ENCODE measurements at places on chromosomes 4 and X.

DNA sequence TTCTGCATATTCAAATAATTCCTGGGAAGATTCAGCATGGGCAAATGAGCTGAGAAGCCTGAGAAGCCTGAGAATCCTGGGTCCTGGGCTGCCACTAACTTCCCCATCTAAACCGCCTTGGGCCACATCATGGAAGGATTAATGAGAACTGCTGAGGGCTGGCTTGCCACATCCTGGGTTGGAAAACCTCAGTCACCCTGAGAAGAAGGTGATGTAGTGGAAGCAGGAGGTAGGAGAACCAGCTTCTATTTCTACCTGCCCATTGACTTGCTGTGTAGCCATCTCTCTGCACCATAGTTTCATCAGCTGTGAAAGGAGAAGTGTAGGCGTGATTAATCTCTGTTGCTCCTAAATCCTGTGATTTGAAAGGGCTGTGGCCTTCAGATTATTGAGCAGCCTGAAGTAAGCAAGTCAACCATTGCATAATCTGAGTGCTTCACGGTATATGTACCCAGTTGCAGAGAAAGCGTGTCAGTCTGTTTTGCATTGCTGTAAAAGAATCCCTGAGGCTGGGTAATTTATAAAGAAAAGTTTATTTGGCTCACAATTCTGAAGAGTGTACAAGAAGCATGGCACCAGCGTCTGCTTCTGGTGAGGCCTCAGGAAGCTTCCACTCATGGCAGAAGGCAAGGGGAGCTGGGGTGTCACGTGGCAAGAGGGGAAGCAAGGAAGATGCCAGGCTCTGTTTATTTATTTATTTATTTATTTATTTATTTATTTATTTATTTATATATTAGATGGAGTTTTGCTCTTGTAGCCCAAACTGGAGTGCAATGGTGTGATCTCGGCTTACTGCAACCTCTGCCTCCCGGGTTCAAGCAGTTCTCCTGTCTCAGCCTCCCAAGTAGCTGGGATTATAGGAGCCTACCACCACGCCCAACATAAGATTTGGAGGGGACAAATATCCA, 140.9 kb upstream of the ATP6AP2 start:
- DNase-seq: no peak

- DNase-seq: no peak
Observed at GRCh38 chr4:94722748-94723147, 35.0 kb upstream of the BMPR1B start.

GRCh38 chr4:10080589-10081217, 35.9 kb downstream of the WDR1 start:
- DNase-seq: no peak

DNA sequence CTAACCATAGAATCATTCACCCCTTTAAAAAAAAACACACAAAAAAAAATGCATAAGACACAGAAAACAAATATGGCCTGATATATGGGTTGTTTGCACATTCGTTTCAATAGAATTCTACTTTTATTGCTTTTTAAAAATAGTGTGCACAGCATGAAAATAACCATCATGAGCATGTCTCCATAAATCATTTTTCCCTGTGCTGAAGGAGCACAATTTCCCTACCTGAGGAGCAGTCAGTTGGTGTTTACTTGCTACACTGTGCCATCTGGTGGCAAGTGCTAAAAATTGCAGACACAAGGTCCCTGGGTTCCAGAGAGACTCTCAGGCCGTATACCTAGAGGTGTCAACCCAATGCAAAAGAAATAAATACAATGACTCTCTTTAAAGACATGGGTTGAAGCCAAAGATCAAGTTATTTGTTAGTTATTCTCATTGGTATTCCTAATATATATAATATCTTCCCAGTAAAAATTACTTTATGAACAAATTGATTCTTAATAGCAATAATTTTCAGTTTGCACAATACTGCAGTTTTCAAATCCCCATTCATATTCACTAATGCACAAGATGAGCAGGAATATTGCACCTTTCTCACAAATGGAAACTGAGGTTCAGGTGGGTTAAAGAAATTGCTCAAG, 551.4 kb downstream of the IQCM start:
- DNase-seq: no peak

DNA sequence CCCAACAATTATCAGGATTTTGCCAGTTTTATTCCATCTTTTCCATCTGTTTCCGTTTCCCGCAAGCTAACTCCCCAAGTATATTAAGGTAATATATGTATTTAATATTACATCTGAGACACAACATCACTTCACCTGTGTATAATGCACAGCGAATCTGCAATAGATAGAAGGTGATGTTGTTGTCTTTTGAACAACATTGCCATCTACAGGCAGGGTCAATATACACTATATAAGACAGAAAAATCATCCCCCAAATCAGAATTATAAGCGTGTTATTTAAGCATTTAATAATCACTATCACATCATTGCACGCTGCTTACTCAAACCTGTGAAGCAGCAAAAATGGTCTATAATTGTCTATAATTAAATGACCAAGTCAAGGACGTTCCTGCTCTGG, 1115.5 kb downstream of the NLGN4X start:
- no peak for DNase-seq

DNA sequence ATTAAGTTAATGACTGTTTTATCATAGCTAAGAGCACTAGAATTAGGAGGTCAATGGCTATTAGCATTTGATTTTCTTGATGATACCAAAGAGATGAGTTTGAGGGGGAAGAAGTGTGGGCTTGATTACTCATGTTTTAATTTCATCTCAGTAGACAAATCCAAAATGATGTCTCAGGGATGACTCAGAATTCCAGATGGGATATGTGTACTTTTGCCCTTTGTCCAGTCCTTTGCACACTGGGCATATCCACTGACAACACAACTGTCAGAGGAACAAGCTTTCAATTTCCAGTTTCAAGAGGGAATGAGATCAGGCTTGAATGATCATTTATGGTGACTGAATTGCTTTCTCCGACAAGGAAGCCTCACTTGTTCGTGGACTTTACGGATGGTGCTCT, 325.3 kb upstream of the FTHL17 start:
- no peak for DNase-seq

- peak; percentile 51 for DNase-seq
Observed at GRCh38 chrX:71181910-71182799, 37.5 kb downstream of the NLGN3 start.

DNA sequence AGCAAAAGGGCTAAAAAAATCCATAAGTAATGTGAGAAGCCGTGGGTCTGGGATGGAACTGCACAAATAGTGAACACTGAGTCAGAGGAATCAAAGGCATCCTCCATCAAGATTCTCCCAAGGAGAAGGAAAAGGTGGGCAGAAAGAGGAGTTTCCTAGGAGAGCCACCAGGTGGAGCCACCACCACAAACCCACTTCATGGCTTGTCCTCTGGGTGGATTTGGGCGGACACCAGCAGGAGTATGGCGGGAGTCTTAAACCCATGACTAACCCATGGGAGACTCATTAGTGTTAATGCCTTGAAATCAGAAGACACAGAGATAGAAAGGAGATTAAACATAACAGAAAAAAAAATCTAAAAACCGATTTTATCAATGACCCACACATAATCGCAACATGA, 147.7 kb downstream of the SH3KBP1 start:
- DNase-seq: no peak

DNA sequence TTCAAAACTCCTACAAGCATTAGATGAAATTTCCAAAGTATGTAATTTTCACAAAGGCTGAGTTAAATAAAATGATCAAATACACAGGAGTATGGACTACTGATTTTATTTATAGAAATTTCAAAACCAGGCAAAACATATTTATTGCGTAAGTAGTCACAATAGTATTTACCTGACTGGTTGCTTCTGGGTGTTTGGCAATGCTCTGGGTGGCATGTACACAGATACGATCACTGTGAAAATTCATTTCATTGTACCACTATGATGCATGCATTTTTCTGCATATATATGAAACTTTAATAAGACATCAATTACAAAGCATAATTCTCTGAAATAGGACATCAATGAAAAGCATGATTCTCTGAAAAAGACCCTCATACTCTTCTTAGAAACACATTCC, 384.2 kb downstream of the TLL1 start:
- no peak for DNase-seq

GRCh38 chr4:182564724-182565369, 321.6 kb downstream of the TENM3 start:
- DNase-seq: no peak

DNA sequence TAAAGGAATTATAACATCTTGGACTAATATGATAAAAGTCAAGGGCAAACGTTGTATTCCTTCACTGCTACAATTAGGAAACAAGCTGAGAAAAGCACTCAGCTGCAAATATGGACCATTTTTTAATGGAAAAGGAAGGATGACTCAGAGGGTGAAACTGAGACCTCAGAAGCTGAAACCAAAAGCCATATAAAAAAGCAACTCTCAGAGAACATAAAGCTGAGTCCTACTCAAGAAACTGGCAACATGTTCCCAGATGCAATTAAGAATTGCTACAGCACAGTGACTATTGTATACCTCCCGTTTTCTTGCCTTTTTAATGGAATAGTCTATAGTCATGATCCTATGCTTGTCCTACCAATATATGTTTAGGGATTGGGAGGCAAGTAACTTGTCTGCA, 1106.4 kb upstream of the INTU start:
- no peak for DNase-seq

GRCh38 chrX:150615356-150615755, 46.9 kb downstream of the MTM1 start:
- no peak for DNase-seq

DNA sequence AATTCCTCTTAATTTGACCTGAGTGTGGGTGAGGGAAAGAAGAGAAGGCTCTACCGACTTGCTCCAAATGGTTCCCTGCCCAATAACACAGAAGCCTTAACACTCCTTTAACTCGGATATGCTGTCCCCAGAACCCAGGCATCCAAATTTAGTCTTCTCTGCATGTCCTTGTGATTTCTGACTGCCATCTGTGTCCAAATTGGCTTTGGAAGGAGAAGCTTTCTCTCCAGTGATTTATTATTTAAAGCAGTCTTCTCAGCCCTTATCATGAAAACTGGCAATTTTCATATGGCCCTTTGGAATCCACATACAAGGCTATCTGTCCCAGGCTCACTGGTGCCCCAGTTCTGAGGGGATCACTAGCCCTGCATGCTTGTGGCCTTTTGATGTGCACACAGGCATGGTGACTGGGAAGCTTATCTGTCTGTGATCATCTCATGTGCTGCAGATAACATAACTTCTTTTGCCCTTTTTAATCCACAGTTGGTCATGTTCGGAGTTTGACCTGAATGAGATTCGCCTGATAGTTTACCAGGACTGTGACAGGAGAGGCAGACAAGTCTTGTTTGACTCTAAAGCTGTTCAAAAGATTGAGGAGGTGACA, 56.7 kb downstream of the FNIP2 start:
- no peak for DNase-seq

DNA sequence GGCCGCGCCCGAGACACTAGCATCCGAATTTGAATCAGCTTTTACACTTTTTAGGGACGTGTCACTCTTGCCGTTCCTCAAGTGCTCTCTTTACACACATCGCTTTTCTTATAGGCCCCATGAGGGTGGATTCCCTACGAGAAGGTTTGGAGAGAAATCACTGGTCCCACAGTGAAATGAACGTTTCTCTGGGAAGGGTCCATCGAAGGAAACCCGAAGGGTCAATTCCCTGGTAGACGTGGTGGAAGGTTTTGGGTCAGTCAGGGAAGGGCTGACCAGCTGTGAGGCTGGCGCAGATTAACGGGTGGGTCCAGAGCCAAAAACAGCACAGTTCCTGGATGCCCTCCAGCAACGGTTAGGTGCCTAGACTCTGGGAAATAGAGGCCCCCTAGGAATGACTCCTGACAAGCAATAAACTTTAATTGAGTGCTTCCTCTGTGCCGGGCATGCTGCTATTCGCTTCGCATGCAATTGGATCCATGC, 35.9 kb downstream of the ETDC start:
- DNase-seq: no peak

GRCh38 chr4:30719454-30720020, 632 bp upstream of the PCDH7 start:
- DNase-seq: no peak

DNA sequence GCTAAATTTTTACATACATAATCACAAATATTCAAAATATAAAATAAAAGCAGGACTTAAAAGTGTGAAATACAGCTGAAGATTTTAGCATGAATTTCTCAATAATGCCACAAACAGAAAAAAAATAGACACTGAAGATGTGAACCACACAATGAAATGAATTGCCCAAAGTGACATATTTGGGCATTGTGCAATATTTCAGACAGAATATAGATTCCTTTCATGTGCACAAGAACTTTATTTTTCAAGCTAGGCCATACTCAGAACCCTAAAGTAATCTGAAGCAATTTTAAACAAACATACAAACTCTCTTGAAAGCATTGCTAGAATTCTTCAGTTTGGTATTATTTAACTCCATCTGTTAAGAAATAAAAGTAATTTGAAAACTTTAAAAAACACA, 764.1 kb downstream of the STIM2 start:
- DNase-seq: no peak

DNA sequence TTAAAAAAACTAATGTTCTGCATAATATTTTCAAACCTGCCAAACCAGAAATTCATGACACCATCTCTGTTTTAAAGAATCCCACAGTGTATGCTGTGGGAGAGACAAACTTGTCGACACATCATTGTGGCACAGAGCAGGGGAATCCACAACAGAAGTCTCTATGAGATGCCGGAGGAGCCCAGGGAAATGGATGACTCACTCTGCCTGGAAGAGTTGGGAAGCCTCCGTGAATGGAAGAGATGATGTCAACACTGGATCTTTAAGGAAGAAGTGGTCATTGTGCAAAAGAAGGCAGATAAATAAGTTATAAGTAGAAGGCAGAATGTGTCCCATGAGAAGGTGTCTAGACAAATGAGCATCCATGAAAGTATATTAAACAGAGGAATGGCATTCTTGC, 595.1 kb downstream of the RAB28 start:
- no peak for DNase-seq

DNA sequence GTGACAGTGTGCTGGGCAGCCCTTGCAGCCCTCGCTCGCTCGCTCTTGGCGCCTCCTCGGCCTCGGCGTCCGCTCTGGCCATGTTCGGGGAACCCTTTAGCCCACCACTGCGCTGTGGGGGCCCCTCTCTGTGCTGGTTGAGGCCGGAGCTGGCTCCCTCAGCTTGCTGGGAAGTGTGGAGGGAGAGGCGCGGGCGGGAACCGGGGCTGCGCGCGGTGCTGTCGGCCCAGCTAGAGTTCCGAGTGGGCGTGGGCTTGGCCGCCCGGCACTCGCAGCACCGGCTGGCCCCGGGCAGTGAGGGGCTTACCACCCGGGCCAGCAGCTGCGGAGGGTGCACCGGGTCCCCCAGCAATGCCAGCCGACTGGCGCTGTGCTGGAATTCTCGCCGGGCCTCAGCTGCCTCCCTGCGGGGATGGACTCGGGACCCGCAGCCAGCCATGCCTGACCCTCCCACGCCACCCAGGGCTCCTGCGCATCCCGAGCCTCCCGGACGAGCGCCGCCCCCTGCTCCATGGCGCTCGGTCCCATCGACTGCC, 770.1 kb upstream of the GALNTL6 start:
- no peak for DNase-seq

GRCh38 chr4:6207602-6208001, 7.3 kb upstream of the JAKMIP1 start:
- no peak for DNase-seq

DNA sequence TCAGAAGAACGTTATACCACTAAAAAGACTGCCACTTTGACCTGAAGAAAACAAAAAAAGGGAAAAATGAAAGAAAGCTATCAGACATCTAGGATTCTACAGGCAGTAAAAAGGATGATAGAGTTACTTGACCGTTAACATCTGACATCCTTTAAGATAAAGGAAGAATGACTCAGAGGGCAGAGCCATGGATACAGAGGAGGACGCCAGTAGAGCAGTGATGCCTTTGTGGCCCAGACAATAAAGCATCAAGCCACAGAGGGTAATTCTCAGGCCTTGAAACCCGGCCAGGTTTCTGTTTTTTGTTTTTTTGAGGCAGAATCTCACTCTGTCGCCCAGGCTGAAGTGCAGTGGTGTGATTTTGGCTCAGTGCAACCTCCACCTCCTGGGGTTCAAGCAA, 9.5 kb upstream of the BEX1 start:
- no peak for DNase-seq

Measured in stimulated activated CD4-positive, alpha-beta T cell treated with anti-CD3 and anti-CD28 coated beads, Interleukin-1b, Interleukin-23, amount 100 ng/mL, for 1 hour (primary cell).